Activated naive CD8-positive, alpha-beta T cell treated with anti-CD3 and anti-CD28 coated beads, Interleukin-2, amount 50 U/mL, for 24 hours (primary cell): ENCODE measurements at places on chromosomes 1 and 21.

- no peak for DNase-seq
Observed at GRCh38 chr1:22711591-22712501, 1.2 kb downstream of the EPHB2 start.

- DNase-seq: no peak
Observed at GRCh38 chr1:167121375-167122120, 27.7 kb downstream of the STYXL2 start.

DNA sequence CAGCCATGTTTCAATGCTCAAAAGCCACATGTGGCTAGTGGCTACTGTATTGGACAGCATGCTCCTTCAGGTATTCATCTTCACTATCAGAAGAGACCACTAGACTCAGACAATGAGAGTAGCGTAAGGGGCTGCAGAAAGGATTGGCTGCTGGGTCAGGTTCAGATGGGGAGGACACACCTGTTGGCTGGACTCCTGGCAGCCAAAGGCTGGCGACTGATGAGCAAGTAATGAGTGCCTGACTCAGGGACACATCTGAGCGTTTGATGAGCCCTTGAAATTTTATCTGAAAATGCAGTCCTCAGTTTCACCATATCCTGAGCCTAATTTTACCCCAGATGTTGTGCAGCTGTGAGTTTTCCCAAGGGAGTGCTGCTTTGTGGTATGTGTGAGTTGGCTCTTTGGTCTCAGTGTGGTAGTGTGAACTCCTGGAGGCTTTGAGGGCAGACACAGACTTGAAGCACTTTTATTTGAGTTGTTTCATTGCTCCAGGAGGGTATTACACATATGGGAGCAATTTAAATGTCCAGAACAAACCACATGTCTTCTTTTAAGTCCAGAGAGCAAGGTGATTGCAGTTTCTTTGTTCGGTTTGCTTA lies 9.6 kb downstream of the ST6GALNAC3 start:
- DNase-seq: no peak

GRCh38 chr1:230085178-230085515 lies 18.1 kb downstream of the GALNT2 start:
- DNase-seq: no peak

- no peak for DNase-seq
Observed at GRCh38 chr1:38680801-38681510, 178.6 kb downstream of the RRAGC start.

DNA sequence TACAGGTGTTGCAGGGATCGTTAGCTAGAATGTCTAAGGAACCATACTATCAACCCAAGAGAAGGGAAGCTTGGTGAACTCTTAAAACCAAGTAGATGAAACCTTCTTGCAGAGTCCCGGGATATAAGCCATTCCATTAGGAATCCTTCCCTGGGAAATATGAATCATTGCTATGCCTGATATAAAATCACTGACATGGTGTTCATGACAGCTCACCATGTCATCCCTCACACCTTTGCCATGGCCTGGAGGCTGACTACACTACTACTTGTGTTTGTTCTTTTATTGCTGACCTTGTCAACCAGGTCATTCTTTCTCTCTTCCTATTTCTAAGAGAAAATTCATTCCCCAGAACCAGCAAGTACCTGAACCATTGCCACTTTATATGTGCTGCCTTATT lies 12.1 kb downstream of the ST6GALNAC3 start:
- DNase-seq: no peak

- no peak for DNase-seq
Observed at GRCh38 chr1:46236882-46237281, 10.7 kb upstream of the RAD54L start.

- DNase-seq: no peak
Observed at GRCh38 chr1:200363264-200363933, 46.4 kb downstream of the ZNF281 start.

- peak; percentile 78 for DNase-seq
Observed at GRCh38 chr1:21216835-21217811, 40.4 kb upstream of the EIF4G3 start.

- DNase-seq: no peak
Observed at GRCh38 chr1:204302769-204303168, 57.0 kb downstream of the PLEKHA6 start.

DNA sequence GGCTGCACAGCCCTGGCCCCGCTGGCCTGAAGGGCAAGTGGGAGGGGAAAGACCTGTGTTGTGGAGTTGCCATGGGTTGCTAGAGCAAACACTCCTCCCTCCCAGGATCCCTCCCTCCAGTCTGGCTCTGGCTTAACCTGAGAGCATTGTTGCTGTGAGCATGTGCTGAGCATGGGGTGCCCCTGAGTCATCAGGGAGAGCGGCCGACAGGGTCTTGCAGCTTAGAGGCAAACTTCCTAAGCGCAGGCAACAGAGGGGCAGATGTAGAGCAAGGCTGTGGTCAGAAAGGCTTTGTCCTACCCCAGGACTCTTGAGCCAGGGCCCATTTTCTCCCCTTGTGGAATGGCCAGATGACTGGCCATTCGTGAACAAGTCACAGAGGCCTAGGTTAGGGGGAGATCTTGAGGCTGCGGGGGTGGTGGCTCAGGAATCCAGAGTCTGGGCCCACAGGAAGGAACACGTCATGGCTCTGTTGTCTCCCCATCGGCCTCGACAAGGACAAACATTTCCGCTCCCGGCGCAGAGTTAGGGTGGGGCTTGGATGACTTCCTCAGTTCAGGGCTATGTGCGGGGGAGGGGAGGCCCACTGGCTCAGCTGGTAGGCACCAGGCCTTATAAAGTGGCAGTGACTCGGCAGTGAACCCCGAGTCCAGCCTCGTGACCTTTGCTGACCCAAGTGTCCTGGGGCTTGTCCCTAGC lies 362 bp upstream of the DYNLT4 start:
- peak; percentile 92 for DNase-seq

- no peak for DNase-seq
Observed at GRCh38 chr1:22524481-22524880, 38.8 kb upstream of the EPHA8 start.

- no peak for DNase-seq
Observed at GRCh38 chr1:109620401-109620791, 759 bp downstream of the AMPD2 start.

GRCh38 chr1:206895325-206895724 lies 1.9 kb upstream of the IL24 start:
- DNase-seq: no peak

- no peak for DNase-seq
Observed at GRCh38 chr1:2352341-2352896, 38.9 kb downstream of the MORN1 start.

DNA sequence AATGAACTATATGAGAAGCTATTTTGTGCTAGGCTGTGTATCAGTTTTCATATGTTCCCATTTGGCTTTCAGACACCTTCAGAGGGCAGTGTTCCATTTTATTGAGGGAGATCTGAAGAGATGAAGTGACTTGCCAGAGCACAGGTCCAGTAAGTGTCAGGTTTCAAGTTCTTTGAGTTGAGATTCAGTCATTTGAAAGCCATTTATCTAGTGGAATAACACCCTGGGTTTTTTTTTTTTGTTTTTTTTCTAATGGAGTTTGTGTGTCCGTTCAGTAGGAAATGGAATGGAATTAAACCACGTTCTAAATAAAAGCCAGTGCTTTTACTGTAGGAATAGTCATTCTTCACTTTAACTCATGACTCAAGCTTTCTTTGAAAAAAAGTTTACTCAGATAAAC lies 652.9 kb upstream of the USP24 start:
- no peak for DNase-seq

GRCh38 chr1:157595356-157595755 lies 2.5 kb downstream of the FCRL4 start:
- DNase-seq: no peak

GRCh38 chr21:34227386-34227852 lies 136.4 kb upstream of the KCNE2 start:
- no peak for DNase-seq

DNA sequence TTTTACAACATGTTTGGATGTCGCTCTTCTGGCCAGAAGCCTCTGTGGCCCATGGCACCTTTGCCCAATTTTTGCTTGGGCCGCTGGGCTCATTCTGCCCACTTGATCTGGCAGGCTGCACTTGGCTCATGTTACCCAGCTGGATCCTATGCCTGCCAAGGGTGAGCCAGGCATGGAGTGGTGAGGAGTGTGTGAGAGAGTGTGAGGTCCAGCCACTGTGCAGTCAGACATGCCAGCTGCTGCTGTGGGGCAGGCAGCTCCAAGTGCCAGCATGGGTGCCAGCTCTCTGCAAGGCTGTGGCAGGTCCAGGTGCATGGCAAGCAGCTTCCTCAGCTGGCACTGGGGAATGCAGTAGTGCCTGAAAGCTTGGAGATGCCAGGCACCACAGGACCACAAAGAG lies 71.0 kb downstream of the EBNA1BP2 start:
- no peak for DNase-seq
